Epithelial cell of umbilical artery (primary cell): ENCODE measurements at places on chromosomes 6 and 20. TPM values are rescaled to one million over a fixed set of nuclear protein-coding genes. Genes with fewer than 3 reads are reported as not detected.

Gene BMP5
- total RNA-seq = not detected in 2 replicates

Gene RGS17
- 3.6 and 3.9 TPM in 2 replicates for total RNA-seq

Gene ANGPT4
- total RNA-seq = not detected in 2 replicates

Gene NR2E1
- total RNA-seq = not detected in 2 replicates

Gene METTL24
- not detected in 2 replicates for total RNA-seq

Gene TSPO2
- not detected in 2 replicates for total RNA-seq

Gene PRICKLE4
- total RNA-seq = 0.97 and 1.5 TPM in 2 replicates

Gene BACH2
- 0.30 and 0.65 TPM in 2 replicates for total RNA-seq

Gene HECA
- total RNA-seq = 22.1 and 26.4 TPM in 2 replicates

Gene VSTM2L
- not detected in 2 replicates for total RNA-seq

Gene FRK
- total RNA-seq = under 0.01 TPM in 1 of 2 replicates, not detected in the other

Gene C6orf141
- total RNA-seq = 2.6 and 2.7 TPM in 2 replicates

Gene PHACTR3
- total RNA-seq = not detected in 2 replicates

Gene XKR7
- total RNA-seq = not detected in 2 replicates

Gene RIMS1
- total RNA-seq = under 0.01 and 0.32 TPM in 2 replicates

Gene SRMS
- not detected in 2 replicates for total RNA-seq

Gene TTK
- 22.4 and 49.8 TPM in 2 replicates for total RNA-seq

Gene MCCD1
- not detected in 2 replicates for total RNA-seq

Gene NKAPL
- 0.30 and 0.32 TPM in 2 replicates for total RNA-seq

Gene KIAA0408
- not detected in 2 replicates for total RNA-seq

Gene LGSN
- not detected in 2 replicates for total RNA-seq

Gene PPP1R10
- total RNA-seq = 8.8 and 12.9 TPM in 2 replicates

Gene DEFB124
- not detected in 2 replicates for total RNA-seq

Gene MYBL2
- total RNA-seq = 19.8 and 19.9 TPM in 2 replicates

Gene ROS1
- total RNA-seq = not detected in 2 replicates

Gene OR2J3
- not detected in 2 replicates for total RNA-seq

Gene SAPCD1
- 0.65 TPM in 1 of 2 replicates, not detected in the other for total RNA-seq

Gene FRS3
- 0.32 and 1.1 TPM in 2 replicates for total RNA-seq

Gene PXDC1
- total RNA-seq = 61.7 and 72.9 TPM in 2 replicates

Gene CLPSL1
- not detected in 2 replicates for total RNA-seq

Gene AVP
- not detected in 2 replicates for total RNA-seq

Gene IMPG1
- total RNA-seq = under 0.01 TPM in 1 of 2 replicates, not detected in the other

Gene GINS1
- total RNA-seq = 14.3 and 25.7 TPM in 2 replicates

Gene ZNF337
- 12.7 and 17.6 TPM in 2 replicates for total RNA-seq

Gene ZNF311
- total RNA-seq = 0.30 and 0.32 TPM in 2 replicates

Gene RIMS4
- total RNA-seq = not detected in 2 replicates

Gene HLA-DMB
- total RNA-seq = 0.97 and 2.3 TPM in 2 replicates

Gene FAM209B
- not detected in 2 replicates for total RNA-seq

Gene PLEKHG1
- 27.6 and 32.2 TPM in 2 replicates for total RNA-seq

Gene COL21A1
- 0.65 and 1.8 TPM in 2 replicates for total RNA-seq

Gene OTOR
- not detected in 2 replicates for total RNA-seq

Gene ADGRF1
- not detected in 2 replicates for total RNA-seq

Gene BNIP5
- not detected in 2 replicates for total RNA-seq
